Uterus (tissue), 4 donors: ENCODE measurements at places on chromosomes 12 and 14. TPM values are rescaled to one million over a fixed set of nuclear protein-coding genes. Genes with fewer than 3 reads are reported as not detected.

GRCh38 chr14:34604995-34605394, 25.0 kb downstream of the SNX6 start:
- DNase-seq, result no peak

DNA sequence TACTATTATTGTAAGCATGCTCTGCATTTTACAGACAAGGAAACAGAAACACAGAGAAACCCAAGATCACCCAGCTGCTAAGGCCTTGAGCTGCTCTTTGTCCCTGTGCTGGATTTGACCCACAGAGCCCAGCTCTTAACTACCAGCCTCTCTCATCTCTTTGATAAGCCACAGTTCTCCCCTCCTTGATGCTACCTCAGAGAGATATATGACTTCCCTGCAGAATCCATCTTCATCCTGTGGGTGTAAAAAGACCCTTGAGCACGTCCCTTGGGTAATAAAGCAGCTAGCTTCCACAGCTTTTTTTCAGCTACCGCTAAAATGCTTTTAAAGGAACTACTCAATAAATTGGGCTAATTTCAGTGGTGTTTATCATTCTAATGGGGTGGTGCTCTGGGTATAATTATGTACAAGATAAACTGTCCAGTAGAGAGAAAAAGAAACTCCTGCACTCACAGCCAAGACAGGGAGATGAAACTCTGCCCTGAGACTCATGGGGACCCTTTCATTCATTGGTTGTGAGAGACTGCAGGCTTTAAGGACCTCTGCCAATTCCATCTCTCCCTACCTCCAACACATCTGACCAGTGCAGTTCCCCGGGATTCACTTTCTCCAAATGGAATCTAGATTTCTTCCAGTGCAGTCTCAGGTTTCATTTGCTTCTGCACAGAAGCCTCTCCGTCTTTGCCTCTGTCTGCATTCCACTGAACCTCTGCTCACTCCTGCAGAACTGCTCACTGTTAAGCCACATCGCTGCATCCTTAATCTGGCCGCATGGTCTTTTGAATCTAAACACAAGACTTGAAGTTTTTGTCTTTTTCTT, 24.7 kb upstream of the NTF3 start:
- DNase-seq, result no peak

DNA sequence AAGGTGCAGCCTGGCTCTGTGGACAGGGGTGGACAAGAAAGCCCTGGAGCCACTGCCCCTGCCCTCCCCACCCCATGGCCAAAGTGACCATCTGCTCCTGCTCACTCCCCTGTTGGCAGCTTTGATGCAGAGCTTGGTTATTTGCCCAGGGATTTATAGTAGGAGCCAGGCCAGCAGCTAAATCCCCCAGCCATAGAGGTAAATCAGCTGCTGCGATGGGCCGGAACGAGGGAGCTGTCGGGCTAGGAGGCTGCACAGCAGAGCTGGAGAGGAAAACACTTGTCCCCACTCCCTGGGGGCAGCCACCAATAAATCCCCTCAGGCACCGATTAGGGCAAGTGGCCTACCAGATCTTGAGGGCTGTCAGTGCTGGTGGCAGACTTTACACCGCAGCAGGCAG, 26.0 kb downstream of the SMUG1 start:
- no peak for DNase-seq

DNA sequence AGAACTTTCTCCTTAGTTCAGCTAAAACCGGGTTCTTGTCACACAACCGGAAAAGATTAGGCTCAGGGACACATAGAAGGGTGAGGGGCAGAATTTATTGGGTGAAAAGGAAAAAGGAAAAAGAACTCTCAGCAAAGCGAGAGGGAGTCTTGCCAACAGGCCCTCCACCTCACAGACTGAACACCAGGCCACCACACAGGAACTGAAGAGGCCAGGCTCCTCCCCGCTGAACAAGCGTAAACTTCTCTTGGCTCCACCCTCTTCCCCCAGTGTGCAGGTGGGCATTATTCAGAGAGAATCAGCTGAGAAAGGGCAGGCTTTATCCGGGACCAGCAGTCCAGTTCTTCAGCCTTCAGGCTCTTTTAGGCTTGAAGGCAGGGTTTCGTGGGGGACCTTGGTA, 125.6 kb upstream of the FGD4 start:
- DNase-seq, result no peak

GRCh38 chr14:36900846-36901245, 239.2 kb downstream of the PAX9 start:
- DNase-seq, result no peak

DNA sequence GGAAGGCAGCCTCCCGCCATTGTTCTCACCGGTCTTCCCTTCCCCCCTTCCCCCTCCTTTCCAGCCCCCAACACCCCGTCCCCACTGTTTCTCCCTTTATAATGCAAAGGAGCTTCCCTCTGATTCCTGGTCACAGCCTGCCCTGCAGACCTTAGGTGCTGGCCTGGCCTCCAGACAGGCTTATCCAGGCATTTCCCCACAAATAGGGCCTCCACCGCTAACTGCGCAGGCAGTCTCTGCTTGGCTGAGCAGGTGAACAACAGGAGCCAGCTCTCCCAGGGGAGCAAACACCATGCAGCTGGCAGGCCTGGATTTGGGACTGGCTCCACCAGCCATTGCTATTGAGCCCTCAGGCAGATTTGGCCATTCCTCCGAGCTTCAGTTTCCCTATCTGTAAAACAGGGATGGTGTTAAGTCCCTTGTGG, 46.0 kb downstream of the SMIM41 start:
- no peak for DNase-seq

CLEC2B gene
- total RNA-seq, result 25.0 TPM
